ENCODE measurements at places on chromosomes 6 and 20.

DNA sequence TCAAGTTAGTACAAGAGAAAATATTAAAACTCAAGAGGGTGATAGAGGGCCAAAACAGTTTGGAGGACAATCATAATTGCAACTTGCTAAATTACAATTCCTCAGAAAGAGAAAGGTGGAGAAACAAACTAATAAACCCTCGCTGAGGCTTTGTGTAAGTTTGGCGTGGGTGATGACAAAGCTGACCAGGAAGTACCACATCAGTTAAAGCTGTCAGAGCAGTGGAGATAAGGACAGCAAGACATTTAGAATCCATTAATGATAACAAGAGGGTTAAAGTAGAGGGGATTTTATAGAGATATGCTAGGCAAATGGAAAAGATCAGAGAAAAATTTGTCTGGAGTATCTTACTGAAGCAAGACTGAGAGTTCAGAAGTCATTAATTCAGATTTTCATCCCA lies 334.4 kb downstream of the TFAP2B start:
- no peak for DNase-seq

- DNase-seq: no peak
These were observed 201.3 kb downstream of the EYS start for GRCh38 chr6:65505736-65506135.

GRCh38 chr6:117143647-117144046 lies 121.7 kb upstream of the VGLL2 start:
- DNase-seq: peak; percentile 13

GRCh38 chr6:168640768-168641167 lies 199.8 kb downstream of the SMOC2 start:
- DNase-seq: no peak

- no peak for DNase-seq
These were observed 506 bp downstream of the ARFGAP1 start for GRCh38 chr20:63273059-63273579.

DNA sequence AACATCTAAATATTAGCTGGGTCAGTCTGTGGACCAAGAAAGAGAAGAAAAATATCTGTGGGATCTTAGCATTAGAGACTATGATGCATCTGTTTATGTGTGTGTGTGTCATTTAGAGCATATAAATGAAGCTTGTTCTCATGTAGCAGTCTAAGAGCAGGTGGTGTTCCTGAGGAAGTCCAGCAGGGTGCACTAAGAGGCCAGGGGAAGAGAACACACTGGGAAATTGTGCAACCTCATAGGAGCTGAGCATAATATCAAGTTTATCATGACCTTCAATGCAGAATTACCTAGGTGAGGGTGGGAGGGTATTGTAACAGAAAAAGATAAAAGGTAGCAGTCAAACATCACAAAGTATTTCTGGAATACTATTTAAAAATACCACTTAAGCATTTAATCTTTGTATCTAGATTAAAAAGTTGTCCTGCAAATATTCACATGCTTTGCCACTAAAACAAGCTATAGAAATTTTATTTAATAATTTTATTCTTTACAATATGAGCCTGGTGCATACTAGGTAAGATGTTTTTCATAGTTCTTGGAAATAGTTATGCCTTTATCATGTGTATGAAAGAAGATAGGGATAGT lies 80.5 kb downstream of the SMPDL3A start:
- peak; percentile 7 for DNase-seq

GRCh38 chr6:155287762-155288161 lies 23.9 kb downstream of the CLDN20 start:
- DNase-seq: no peak

DNA sequence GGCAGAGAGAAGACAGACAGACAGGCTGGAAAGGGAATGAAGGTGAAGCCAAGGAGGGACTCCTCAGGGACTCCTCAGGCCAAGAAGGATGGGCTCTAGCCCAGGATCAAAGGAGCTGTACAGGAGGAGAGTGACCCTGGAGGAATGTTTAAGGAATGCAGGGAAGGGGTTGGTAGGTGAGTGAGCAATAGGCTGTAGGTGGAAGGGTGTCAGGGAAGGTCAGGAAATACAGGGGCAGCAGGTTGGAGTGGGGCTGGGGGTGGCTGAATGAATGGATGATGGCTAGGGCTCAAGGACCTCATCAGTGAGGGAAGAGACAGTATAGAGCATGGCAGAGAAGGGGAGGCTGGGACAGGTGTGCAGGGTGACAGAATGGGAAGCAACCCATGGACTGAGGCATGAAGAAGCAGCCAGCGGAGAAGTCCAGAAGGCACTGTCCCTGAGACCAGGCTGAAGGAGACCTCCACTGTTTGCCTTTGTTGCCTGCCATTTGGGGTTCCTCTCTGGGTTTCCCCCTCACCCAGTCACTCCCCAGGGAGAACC lies 13.2 kb downstream of the SYNGAP1 start:
- DNase-seq: no peak

GRCh38 chr6:106431405-106431804 lies 70.9 kb downstream of the CRYBG1 start:
- no peak for DNase-seq

- DNase-seq: no peak
These were observed 3.7 kb upstream of the IP6K3 start for GRCh38 chr6:33750244-33750991.

DNA sequence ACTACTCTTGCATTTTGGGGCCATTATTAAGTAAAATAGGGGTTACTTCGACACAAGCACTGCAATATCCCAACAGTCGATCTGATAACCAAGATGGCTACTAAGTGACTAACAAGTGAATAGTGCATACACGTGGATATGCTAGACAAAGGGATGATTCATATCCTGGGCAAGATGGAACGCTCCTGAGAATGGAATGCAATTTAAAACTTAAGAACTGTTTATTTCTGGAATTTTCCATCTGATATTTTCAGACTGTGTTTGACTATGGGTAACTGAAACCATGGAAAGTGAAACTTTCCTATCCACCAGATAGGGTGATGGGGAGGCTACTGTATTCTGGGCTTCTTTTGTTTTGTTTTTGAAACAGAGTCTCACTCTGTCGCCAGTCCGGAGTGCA lies 66.5 kb downstream of the ILRUN start:
- DNase-seq: no peak

GRCh38 chr20:52971498-52972189 lies 514 bp upstream of the TSHZ2 start:
- no peak for DNase-seq

- DNase-seq: no peak
These were observed 42.7 kb upstream of the SLC22A2 start for GRCh38 chr6:160301339-160301738.

- no peak for DNase-seq
These were observed 418.5 kb downstream of the LMBRD1 start for GRCh38 chr6:69378326-69378725.
